ENCODE measurements at places on chromosomes 13 and 19.

- no peak for DNase-seq
These were observed 45.8 kb downstream of the SLC7A9 start for GRCh38 chr19:32823747-32824102.

DNA sequence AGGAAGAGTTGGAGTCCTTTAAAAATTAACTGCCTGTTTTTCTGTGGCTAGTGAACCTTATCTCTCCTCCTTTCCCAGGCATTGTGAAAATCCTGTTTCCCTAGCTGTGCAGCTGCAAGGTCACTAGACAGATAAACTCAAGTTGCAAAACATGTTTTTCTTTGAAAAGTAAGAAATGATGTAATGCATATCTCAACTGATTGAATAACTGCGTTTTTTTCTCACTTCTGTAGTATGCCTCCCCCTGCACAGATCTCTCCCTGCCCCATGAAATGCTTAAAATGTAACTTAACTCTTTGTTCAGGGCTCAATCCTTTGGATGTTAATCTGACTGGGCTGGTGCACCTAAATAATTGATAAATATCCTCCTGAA, 27.7 kb upstream of the CYSLTR2 start:
- DNase-seq: no peak

DNA sequence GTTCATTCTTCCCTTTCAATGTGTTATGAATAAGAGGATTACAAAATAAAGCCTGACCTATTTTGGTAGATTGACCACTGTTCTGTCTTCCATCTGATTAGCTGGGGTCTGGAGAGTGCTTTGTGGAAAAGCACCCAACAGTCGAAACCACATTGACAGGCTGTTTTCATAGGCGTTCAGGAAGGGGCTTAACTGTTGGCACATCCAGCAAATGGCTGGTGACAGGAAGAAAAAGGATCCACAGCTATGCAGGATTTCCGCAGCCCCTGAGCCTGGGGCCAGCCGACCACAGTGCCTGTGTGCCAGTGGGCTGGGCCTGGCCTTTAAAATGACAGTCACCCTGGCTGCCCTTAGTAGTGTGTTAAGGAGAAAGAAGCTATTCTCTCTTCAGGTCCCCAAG, 113.3 kb downstream of the SIPA1L3 start:
- DNase-seq: no peak

DNA sequence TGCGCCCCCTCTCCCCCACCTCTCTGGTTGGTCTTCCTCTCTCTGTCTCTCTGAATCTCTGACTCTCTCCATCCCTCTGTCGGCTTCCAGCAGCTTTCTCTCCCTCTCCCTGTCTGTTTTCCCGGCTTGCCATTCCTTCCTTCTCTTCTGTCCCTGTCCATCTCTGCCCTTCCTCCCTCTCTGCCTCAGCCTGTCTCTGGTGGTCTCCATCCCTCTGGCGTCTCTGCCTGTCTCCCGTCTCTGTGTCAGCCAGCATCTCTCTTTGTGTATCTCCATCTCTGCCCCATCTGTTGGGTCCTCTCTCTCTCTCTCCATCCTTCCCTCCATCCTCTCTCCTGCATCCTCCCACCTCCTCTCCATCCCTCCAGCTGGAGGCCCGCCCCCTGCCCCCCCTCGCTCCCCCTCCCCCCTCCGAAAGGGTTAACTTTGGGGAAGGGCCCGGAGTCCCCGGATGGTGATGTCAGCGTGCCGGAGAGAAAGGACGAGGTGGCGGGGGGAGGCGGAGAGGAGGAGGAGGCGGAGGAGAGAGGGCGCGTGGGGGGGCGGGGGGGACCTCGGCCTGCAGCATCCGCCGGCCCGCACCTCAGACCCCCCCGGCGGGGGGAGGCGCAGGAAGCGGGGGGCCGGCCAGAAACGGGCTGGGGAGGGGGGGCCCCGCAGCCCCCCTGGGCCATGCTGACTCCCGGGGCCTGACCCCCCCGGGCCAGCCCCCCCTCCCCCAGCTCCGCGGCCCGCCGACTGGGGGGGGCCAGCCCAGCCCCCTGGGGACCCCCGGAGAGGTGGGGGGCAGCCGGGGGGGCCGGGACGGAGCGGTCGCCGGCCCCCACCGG, at the start of gene BRSK1:
TSS of gene BRSK1 (plus strand) at position 450 of the 830 bp plus-strand sequence. CDS start 446 bp downstream, outside the sequence.
- DNase-seq: peak; percentile 31

DNA sequence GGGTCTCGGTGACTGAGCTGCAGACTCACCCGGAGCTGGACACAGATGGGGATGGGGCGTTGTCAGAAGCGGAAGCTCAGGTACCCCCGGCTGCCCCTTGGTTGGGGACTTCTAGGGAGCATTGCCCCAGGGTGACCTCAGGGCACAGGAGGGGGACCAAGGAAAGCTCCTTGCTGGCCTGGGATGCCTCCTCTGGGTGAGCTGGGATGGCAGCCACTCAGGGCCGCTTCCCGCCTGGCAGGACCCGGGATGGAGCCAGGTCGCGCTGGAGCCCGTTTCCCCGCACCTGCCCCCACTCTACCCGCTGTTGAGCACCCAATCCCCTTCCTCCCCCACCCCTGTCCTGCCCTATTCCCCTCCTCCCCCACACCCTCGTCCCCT, 10.8 kb downstream of the PRKCSH start:
- DNase-seq: no peak

DNA sequence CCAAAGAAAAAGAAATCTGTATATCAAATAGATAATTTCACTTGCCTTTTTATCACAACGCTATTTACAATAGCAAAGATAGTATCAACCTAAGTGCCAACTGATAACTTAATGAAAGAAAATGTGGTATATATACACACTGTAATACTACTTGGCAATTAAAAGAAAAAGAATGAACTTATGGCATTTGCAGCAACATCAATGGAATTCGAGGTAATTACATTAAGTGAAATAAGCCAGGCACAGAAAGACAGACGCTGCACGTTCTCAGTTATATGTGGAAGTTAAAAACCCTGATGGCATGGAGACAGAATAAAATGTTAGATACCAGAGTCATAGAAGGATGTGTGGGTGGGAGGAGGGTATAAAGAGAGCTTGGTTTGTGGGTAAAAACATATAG, 1260.5 kb upstream of the PCDH9 start:
- DNase-seq: no peak

DNA sequence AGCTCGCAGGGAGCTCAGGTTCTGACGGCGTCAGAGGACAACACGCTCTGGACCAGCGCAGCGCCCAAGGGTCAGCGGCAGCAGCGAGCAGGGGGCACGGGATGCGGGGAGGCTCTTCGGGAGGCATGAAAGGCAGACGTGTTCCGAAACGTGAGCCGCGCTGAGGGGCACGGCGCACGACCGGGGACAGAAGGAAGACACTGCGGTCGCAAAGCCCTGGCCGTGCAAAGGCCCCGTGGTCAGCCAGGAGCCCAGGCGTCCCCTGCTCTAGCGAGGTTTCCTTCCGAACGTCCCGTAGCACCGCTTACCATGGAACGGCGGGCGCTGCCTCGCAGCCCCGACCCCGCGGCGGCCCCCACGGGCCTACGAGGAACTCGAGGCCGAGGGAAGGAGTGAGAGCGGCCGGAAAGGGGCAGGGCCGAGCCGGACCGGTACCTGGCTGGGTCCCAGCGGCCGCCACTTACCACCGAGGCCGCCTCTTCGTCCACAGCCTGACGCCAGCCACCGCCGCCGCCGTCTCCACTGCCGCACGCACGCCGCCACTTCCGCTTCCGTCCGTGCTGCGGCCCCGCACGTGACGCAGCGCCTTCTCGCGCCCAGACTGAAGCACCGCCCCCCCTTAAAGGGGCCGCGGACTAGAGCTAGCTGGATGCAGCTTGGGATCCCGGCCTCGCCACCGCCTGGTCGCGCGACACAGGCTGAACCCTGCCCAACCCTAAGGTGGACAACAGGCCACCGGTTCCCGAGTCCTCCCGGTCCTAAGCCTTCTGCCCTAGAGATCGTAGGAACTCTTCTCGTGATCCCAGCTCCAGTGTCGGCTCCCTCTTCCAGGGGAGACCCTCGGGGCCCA, 9.4 kb downstream of the ABHD17A start:
- DNase-seq: peak; percentile 94

DNA sequence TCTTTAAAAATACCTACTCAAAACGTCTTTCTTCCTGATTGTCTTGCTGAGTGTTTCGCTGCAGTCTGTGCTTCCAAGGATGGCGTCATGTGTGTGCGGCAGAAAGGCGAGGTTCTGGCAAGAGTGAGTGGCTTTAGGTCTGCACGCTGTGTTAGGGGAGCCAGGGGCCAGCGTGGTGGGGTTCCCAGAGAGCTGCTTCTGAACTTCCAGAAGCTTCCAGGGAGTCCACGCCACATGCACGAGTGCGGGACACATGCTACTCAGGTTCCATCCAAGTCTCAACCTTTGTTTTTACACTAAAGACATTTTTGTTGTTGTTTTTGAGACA, 67.9 kb downstream of the ATP11A start:
- no peak for DNase-seq

GRCh38 chr19:1064661-1065605, 2.0 kb upstream of the ARHGAP45 start:
- peak; percentile 83 for DNase-seq

- no peak for DNase-seq
These were observed 84.3 kb downstream of the SIPA1L3 start for GRCh38 chr19:37991176-37991835.

DNA sequence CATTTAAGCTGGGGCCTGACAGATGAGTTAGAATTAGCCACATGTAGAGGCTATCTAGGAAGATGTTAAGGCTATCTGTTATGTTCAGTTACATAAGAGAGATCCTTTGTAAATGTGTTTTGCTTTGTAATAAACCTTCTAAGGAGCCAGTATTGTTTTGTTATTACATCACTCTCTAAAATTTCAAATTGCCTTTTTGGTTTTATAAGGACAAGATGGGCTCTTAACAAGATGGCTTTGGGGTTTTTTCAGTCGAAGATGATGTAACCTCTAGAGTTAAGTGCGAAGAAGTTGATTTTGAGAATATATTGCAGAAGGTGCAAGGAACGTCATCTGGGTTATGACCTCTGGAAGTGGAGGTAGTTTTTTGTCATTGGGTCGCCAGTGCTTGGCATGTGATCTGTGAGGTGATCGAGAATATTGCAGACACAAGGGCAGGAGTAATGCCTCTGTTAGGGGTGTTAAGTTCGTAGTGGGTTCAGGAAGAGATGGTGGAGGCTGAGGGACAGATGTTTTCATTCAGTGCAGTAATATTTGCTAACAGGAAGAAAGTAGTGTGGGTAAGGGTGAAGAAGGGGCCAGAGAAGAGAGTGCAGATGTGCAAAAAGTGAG, 12.7 kb downstream of the LSM14A start:
- DNase-seq: no peak

- DNase-seq: no peak
These were observed 440.4 kb downstream of the FGF9 start for GRCh38 chr13:22111152-22111783.

DNA sequence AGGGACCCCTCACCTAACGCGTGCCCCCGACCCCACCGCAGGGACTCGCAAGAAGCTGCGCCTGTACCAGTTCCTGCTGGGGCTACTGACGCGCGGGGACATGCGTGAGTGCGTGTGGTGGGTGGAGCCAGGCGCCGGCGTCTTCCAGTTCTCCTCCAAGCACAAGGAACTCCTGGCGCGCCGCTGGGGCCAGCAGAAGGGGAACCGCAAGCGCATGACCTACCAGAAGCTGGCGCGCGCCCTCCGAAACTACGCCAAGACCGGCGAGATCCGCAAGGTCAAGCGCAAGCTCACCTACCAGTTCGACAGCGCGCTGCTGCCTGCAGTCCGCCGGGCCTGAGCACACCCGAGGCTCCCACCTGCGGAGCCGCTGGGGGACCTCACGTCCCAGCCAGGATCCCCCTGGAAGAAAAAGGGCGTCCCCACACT, 4.7 kb upstream of the MYBPC2 start:
- peak; percentile 24 for DNase-seq

- no peak for DNase-seq
These were observed 47.0 kb downstream of the FOXO1 start for GRCh38 chr13:40619479-40619814.

GRCh38 chr13:74134777-74135325, 647 bp upstream of the KLF12 start:
- DNase-seq: peak; percentile 50

DNA sequence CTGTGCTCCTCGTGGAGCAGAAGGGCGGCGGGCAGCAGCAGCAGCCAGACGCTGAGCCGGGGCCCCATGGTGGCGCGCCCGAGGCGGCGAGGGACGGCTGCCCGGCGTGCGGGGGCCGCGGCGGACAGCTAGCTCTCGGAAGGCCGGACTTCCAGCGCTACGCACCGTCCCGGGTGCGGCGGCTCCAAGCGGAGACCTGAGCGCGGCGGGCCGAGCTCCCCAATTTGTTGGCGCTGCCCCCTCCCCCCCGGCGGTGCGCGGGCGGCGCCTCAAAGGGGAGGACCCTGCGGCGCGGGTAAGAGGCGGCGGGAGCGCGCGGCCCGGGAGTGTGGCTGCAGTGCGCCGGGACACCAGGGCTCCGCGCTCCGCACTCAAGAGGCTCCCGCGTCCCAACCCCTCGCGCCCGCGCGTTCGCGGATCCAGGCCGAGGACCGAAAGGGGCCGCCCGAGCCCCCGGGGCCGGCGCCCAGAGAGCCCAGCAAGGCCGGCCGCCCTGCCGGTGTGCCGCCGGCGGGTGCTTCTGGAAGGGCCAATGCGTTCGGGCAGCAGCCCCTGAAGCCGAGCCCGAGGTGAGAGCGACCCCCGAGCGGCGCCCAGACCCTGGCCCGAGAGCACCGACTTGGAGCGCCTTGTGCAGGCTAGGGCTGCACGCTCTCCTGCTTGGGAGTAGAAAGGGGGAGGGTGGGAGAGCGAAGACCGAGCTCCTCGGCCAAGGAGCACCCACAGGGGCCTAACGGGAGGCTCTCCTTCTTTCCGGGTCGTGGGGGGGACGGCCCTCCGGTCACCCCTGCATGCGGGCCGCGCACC, at the start of the genes COL4A1 and COL4A2:
TSS of gene COL4A1 (minus strand) at position 198 of the 807 bp plus-strand sequence. CDS start at position 68, 130 bp downstream.
TSS of gene COL4A2 (plus strand) at position 325 of the 807 bp plus-strand sequence. CDS start 620 bp downstream, outside the sequence.
- DNase-seq: no peak

DNA sequence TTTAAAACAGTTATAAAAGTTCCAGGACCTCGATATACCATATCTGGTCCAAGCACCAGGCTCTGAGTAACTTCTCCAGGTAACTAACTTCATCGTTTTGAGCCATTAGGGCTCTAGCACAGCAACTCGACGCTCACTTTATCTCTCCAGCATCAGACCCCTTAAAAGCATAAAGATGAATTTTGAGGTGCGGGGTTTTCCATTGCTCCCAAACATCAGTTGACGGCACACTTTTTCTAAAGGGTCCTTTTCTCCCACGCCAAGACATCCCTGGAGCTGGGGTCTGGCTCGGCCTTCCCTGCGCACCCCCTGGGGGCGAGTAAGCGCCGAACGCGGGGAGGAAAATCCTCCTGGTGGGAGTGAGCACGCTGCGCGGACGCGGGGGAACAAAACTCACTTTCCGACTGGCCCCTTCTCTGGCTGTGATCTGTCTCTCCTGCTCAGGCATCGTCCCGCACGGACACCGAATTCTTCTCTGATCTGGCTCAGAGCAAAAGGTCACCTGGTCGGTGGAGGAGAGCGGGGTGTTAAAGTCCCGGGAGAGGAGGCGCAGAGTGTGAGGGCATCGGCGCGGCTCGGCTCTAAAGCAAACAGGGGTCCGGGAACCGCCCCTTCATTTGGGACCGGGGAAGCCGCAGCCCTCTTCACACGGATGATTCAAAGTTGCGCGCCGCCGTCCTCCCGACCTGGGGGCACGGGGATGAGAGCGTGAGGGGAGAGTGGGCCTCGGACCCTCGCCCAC, at the start of gene ATP7B:
TSS of gene ATP7B (minus strand) at position 561 of the 742 bp plus-strand sequence. CDS start at position 448, 113 bp downstream.
- DNase-seq: peak; percentile 12
